Osteoblast (primary cell): ENCODE measurements at places on chromosomes 12 and 14.

GRCh38 chr14:63938198-63939005, 85.6 kb downstream of the SYNE2 start:
- no peaks in the 10 kb centered on the region for H3K36me3 ChIP-seq
- no peaks in the 10 kb centered on the region for H3K27me3 ChIP-seq
- H3K4me3 ChIP-seq = no peak overlapping the region
- H3K27ac ChIP-seq = no peak overlapping the region

DNA sequence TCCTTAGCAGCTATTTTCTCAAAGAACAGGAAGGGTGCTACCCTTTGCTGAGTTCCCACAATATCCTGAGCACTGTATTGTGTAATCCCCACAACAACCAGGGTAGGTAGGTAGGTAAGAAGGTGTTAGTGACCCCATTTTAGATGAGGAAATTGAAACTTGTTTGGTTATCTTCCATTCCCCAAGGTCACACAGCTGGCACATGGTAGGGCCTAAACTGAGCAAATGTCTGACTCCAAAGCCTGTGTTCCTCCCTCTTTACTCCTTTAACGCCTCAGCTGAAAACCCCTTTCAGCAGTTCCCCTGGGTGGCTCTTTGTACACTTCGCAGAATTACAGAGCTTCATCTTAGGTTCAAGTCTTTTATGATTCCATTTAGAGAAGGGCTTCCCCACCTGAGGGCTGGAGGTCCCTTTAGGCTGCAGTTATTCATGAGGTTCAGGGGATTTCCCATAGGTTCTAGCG, 26.5 kb upstream of the RIC8B start:
- H3K4me3 ChIP-seq = no peak overlapping the region
- no peak for DNase-seq
- no peaks in the 10 kb centered on the region for H3K4me1 ChIP-seq
- no peaks in the 10 kb centered on the region for H3K36me3 ChIP-seq

GRCh38 chr12:101666052-101666728, 31.2 kb upstream of the CHPT1 start:
- H3K36me3 ChIP-seq = no peaks in the 10 kb centered on the region
- H3K27me3 ChIP-seq = peaks cover 4% of the 10 kb centered on the region
- H3K27ac ChIP-seq = no peak overlapping the region
- no peak overlapping the region for H3K4me3 ChIP-seq

DNA sequence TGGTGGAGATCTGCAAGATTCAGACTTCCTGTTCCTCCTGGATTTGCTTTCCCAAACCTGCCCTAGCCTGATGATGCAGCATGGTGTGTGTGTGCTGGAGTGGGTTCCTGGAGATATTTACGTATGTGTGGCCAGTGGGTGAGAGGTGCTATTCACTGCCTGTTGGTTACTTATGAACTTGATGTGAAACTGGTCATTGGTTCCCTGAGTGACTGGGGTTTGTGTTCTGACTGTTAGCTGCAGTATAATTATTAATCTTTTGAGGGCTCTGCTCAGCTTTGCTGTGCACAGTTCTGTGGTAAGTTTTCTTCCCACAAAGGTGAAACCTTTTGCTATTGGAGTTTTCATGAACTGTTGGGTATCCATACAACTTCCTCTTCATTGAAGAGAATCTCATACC, 541.8 kb upstream of the FBXO33 start:
- no peak for DNase-seq
- no peak overlapping the region for H3K4me3 ChIP-seq
- H3K4me1 ChIP-seq = no peaks in the 10 kb centered on the region
- H3K27ac ChIP-seq = no peak overlapping the region
- H3K36me3 ChIP-seq = no peaks in the 10 kb centered on the region

GRCh38 chr12:119410396-119410795, 75.9 kb downstream of the CCDC60 start:
- H3K4me1 ChIP-seq = no peaks in the 10 kb centered on the region
- no peaks in the 10 kb centered on the region for H3K36me3 ChIP-seq
- H3K27ac ChIP-seq = no peak overlapping the region
- no peak for DNase-seq
- no peak overlapping the region for H3K4me3 ChIP-seq

DNA sequence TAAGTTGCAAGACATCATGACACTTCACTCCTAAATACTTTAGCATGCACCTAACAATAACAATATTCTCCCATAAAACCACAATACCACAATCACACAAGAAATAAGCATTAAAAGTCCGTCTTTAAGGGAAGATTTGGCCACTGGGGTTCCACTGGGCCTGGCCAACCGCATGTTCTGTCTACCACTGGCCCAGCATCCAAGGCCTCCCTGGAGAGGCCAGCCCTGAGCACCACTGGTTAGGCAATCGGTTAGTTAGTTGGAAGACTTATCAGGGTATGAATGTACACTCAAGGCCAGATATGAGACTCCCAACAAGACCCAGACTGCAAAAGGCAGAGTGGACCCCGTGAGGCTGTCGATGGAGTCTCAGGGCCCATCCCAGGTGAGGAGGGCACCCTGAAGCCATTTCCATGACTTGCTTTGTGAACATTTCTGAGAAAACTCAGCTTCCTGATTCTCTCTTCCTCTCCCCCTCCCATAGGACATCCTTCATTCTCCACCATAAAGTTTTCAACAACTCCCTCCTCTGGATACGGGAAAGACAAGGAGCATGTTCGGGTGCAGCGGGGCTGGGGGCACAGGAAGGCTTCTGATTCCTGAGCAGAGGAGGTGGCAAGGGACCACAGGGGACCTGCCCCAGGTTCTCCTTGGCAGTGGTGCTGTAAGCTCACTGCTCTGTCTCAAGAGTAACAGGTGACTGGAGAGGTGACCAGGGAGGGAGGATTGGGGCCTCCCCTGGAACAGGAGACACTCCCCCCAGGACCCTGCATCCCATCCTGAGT, 5.9 kb downstream of the PXN start:
- H3K4me1 ChIP-seq = peaks cover 65% of the 10 kb centered on the region
- no peak overlapping the region for H3K4me3 ChIP-seq
- H3K36me3 ChIP-seq = peaks cover 6% of the 10 kb centered on the region
- DNase-seq = no peak
- no peaks in the 10 kb centered on the region for H3K27me3 ChIP-seq

DNA sequence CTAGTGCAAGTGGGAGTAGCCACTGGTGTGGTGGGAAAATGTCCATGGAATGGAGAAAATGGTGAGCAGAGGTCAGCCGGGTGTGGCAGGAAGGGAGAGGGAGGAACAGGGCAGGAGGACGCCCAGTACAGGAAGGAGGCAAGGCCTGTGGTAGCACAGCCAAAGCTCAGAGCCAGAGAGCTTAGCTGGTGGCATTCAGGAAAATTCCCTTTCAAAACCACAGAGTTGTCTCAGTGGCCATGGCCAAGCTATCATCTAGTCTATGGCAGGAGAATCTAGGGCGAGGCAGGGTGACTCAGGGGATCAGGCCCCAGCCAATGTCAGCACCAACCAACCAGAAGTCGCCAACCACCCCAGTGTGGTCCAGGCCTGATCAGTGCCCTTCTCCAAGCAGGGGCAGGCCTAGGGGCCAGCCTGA, 67.7 kb upstream of the DDX11 start:
- no peak overlapping the region for H3K4me3 ChIP-seq
- peaks cover 8% of the 10 kb centered on the region for H3K4me1 ChIP-seq
- peak; percentile 93 for DNase-seq

- H3K4me3 ChIP-seq = no peak overlapping the region
- peaks cover 9% of the 10 kb centered on the region for H3K4me1 ChIP-seq
- no peak overlapping the region for H3K27ac ChIP-seq
- no peaks in the 10 kb centered on the region for H3K27me3 ChIP-seq
- H3K36me3 ChIP-seq = no peaks in the 10 kb centered on the region
- DNase-seq = no peak
These were observed 109.9 kb downstream of the PTCSC3 start for GRCh38 chr14:36066636-36067035.

DNA sequence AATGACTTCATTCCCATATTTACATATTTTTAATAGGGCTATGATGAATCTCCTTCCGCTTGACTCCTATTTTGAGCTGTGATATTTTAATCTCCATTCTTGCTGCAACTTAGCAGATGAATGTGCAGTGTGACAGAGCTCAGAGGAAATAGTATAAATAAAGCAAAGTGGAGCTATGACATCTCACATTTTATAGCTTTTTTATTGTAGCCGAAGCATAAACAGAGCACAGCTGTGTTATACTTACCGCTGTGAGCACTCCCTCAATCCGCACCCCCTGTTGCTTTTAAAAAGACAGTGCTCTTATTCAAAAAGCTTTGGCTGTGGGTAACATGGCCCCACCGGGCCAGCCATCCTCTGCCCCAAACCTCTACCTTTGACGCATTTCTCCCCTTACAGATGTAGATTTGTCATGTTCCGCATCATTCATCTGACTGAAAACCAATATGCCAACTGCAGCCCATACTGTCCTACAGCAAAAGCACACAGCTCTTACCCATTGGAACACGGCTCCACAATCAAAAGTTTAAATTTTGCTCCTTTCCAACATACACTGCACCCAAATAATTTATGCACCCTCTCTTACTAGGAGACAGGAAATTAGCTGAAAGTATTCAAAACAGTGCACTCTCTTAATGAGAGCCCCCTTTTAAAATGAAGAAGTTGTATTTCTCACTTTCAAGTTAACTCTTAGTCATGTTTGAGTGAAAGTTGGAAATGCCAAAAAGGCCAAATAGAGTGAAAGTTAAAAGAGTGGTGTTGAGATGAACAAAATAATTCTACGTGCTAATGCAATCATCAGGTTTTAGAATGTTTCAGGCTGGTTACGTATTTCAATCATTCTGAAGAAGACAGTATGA, 429.3 kb upstream of the SOX5 start:
- no peak overlapping the region for H3K4me3 ChIP-seq
- no peaks in the 10 kb centered on the region for H3K27me3 ChIP-seq
- no peaks in the 10 kb centered on the region for H3K36me3 ChIP-seq
- DNase-seq = no peak
